ENCODE measurements at places on chromosomes 13 and 19.

DNA sequence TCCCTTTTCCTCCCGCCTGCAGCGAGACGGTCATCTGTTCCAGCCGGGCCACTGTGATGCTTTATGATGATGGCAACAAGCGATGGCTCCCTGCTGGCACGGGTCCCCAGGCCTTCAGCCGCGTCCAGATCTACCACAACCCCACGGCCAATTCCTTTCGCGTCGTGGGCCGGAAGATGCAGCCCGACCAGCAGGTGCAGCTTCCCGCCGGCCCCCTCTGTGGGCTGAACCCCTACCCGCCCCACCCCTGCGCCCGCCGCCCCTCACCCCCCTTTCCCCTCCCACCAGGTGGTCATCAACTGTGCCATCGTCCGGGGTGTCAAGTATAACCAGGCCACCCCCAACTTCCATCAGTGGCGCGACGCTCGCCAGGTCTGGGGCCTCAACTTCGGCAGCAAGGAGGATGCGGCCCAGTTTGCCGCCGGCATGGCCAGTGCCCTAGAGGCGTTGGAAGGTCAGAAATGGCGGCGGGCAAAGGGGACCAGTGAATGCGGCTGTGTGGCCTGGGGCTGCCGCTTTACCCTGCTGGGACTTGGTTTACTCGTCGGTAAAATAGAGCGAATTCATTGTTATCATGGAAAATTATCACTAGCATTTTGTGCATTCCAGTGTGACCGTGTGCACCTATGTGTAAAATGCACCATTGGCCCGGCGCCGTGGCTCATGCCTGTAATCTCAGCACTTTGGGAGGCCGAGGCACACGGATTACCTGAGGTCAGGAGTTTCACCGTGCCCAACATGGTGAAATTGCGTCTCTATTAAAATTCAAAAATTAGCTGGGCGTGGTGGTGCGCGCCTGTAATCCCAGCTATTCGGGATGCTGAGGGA, 10.6 kb downstream of the VASP start:
- DNase-seq, result no peak

DNA sequence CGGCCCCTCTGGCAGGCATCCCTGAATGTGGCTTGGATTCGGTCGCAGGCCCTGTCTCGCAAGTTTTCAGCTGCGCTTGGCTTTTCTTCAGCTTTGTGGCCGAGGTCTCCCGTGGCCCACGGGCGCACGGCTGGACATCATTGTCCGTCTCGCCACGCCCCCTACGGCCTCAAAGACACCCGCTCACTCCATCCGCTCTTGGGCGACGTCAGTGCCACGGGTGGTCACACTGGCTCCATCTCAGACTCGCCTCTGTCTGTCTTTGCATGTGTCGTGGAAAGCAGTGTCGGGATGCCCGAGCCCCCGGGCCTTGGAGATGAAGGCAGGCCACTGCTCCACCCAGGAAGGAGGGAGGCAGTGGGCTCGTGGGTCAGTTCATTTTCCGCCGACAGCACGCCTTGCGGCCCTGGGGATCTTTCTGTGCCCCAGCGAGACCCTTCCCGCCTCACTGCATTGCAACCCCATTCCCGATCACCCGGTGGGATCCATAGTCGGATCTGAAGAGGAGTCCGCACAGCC, 51.0 kb downstream of the ZNF146 start:
- no peak for DNase-seq

GRCh38 chr19:7063339-7063738, 4.9 kb upstream of the MBD3L3 start:
- no peak for DNase-seq

- DNase-seq, result no peak
These were observed 14.4 kb upstream of the SLC25A42 start for GRCh38 chr19:19049406-19049805.

GRCh38 chr13:46374710-46375109, 12.3 kb downstream of the RUBCNL start:
- no peak for DNase-seq

DNA sequence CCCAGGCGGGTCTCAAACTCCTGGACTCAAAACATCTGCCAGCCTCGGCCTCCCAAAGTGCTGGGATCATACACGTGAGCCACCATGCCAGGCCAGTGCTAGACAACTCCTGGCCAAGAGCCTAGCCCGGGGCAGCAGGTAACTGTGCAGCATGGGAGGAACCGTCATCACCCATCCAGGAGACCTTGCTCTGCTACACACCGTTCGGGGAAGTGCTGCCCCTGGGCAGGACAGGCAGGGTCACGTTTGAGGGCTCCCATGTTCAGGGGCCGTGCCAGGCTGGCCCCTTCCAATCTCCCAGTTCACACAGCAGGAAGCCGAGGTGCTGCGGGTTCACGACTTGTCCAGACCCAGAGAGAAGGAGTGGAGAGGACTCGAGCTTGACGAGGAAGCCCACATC, 35.1 kb downstream of the NAXD start:
- no peak for DNase-seq

- no peak for DNase-seq
These were observed 10.2 kb downstream of the STAP2 start for GRCh38 chr19:4328243-4328990.

- DNase-seq, result no peak
These were observed 125.2 kb downstream of the LACC1 start for GRCh38 chr13:44004878-44005277.

- DNase-seq, result no peak
These were observed 22.6 kb downstream of the MCF2L start for GRCh38 chr13:112991609-112992008.

DNA sequence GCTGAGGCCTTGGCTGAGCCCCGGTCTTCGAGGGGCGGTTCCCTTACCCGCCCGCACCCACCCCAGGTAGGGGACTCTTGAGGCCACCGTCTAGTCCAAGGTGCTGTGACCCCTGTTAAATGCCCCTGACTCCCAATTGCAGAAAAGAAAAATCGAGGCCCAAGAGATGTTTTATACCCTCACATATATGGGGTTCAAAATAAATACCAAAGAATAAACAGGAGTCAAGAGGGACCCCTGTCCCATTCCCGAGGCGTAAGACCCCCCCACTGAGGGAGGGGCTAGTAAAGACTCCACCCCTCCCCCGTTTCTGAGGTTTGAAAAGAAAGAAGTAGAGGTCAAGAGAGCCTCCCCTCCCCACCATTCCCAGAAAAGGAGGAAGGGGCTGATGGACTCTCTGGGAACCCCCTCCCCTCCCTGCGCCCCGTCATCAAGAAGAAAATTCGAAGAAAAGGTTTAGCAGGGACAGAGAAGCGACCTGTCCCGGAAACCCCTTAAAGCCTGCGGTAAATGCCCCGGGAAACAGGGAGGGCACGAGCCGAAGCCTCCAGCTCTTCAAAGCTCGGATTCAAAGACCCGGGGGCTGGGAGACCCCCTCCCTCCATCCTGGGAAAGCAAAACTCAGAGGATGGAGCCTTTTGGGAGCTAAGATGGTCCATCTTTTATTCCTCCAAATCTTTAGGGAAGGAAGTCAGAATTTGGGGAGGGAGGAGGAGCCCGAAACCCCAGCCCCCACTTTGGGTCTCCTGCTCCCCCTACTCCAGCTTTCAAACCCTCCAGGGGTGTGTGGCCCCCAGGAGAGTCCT, 755 bp upstream of the RAB3A start:
- no peak for DNase-seq

- DNase-seq, result no peak
These were observed 17.5 kb downstream of the ATP8B3 start for GRCh38 chr19:1794424-1795172.

GRCh38 chr13:40379794-40380578, 286.5 kb downstream of the FOXO1 start:
- no peak for DNase-seq

DNA sequence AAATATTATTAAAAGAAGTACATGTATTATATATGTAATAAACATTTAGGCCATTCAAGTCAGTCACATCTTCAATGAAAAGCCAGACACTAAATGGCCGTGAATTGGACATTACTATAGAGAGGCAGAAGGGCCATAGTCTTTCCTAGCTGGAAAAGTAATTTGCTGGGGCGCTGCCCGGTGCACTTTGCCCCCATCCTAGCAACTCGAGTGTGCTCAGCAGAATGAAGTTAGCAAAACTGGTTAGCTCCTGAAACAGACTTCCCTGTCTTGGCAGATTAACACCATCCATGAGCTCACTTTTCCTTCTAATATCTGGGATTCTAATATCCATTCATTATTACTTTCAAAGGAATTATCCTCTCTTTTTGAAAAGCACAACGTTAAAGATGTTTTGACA, 2.8 kb upstream of the SPRYD7 start:
- DNase-seq, result no peak

- DNase-seq, result no peak
These were observed 1525.9 kb upstream of the SLC10A2 start for GRCh38 chr13:104592127-104592526.

DNA sequence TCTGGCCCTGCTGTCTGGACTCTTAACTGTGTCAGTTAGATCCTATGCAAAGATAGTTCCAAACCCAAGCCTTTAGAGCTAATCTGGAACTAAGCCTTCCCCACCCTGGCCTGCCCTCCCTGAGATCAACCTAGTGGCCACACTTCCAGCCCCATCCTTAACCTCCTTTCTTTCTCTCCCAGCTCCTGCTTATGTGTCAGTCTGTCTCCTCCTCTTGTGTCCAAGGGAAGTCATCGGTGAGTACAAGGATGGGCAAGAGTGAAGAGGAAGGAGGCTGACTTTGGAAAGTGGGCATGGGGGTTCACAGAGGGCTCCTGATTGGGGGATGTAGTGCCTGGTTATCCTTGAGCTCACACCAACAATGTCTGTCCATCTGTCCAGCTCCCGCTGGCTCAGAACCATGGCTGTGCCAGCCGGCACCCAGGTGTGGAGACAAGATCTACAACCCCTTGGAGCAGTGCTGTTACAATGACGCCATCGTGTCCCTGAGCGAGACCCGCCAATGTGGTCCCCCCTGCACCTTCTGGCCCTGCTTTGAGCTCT, 12.3 kb downstream of the IGFL2 start:
- DNase-seq, result no peak

DNA sequence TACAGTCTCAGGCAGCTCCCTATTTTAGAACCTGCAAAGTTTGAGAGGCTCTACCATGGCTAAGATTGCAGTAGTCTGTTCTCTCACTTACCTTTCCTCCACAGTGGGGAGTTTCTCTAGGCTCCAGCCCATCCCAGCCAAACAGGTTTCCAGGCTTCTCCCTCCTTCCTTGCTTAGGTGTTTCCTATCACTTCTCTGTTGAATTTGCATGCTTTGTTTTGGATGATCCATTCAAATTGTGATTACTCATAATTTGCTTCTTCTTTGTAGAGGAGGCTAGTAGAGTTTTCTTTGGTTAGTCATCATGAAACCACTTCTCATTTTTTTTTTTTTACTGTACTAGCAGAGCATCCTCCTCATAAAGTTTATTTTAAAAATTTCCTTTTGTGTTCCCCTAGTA, 1242.2 kb upstream of the MIR17HG start:
- no peak for DNase-seq

DNA sequence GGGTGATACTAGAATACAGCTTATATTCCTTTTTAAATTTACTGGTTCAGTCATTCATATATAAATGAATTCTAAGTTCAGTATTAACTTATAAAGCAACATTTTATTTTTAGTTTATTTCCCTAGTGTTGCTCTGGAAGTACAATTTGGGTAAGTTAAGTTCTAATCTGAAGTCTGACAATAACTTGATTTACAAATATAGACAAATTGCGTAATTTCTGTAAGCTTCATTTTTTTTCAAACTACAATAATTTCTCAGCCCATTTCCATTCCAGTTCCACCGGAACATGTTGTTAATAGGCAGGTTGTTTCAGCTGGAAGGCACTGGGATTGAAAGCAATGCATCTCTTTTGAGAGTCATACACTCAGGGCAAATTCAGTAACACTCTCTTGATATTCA, 2000.7 kb downstream of the OLFM4 start:
- DNase-seq, result no peak

- DNase-seq, result no peak
These were observed 42.5 kb downstream of the WDFY2 start for GRCh38 chr13:51626749-51627148.

DNA sequence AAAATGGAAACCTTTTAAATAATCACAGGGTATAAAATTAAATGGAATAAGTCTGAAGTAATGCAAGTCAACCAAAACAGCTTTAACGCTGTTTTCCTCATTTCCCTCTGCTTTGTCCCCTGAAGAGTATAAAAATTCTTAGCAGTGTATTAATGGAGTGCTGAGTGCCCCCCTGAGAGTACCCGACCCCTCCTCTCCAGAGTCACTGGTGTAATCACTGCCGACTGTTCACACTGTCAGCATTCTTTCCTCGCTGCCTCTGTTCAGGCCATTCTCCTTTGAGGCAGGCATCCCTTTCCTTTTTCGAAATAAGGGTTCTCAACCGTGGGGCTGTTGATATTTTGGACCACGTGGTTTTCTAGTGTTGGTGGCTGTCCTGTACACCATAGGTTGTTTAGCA, 146.9 kb upstream of the SLC10A2 start:
- no peak for DNase-seq

- DNase-seq, result no peak
These were observed 62.1 kb downstream of the ZNF737 start for GRCh38 chr19:20503476-20503875.

- DNase-seq, result no peak
These were observed 192.7 kb upstream of the MIR17HG start for GRCh38 chr13:91154558-91155353.

DNA sequence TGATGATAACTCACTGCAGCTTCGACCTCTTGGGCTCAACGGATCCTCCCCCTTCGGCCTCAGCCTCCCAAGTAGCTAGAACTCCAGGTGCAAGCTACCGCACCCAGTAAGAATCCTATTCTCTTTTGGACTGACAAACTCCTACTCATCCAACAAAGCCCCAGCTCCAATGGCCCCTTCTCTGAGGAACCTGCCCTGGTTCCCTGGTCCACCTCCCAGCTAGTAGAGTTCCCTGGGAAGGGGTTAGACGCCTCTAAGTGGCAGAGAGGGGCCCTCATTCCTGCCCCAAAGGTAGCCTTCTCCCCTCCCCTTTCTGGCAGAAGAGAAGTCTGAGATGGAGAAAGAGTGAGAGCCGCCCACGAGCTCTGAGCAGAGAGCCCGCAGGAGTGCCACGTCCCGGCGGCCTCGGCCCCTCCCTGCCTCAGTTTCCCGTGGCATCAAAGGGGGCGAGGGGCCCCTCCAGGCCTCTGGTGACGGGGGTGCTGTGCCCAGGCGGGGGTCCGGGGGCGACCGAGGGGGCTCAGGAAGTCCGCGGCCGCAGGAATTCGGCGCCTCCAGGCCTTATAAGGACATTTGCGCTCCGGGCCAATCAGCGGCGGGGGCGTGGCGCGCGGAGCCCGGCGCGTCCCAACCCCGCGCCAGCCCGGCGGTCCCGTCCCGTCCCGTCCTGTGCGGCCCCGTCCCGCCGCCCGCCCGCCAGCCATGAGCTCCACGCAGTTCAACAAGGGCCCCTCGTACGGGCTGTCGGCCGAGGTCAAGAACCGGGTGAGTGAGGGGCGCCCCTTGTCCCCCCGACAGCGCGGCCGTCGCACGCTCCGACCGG, at the start of gene CNN2:
TSS of gene CNN2 (plus strand) at position 649 of the 823 bp plus-strand sequence. CDS start at position 703, 54 bp downstream.
- DNase-seq, result no peak

DNA sequence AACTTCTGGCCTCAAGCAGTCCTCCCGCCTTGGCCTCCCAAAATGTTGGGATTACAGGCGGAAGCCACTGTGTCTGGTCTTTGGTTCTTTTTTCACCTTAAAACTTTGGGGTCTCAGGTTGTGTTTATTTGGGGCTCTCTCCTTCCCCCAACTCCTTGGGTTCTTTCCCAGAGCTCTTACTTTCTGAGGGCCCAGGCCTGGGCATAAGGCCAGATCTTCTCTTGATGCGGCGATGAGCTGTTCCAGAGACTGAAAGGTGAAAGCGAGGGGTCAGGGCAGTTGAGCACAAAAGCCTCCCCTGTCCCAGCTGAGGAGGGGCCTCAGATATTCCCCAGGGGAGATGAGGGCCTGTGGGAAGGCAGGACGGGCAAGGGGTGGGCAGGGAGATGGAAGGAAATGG, 7.1 kb downstream of the POLR1G start:
- DNase-seq, result no peak
